CD4-positive, alpha-beta memory T cell (primary cell): ENCODE measurements at places on chromosomes 3 and 15.

GRCh38 chr3:108125550-108126071 is 34.8 kb upstream of the CD47 start:
- peaks cover 74% of the 10 kb centered on the region for H3K4me1 ChIP-seq
- H3K36me3 ChIP-seq: no peaks in the 10 kb centered on the region
- H3K27me3 ChIP-seq: no peaks in the 10 kb centered on the region
- H3K27ac ChIP-seq: peak overlapping the region; percentile 86
- DNase-seq: peak; percentile 85
- H3K4me3 ChIP-seq: peak overlapping the region; percentile 71

GRCh38 chr3:46183330-46183729 is 24.8 kb downstream of the CCR1 start:
- DNase-seq: no peak
- no peaks in the 10 kb centered on the region for H3K27me3 ChIP-seq
- H3K27ac ChIP-seq: no peak overlapping the region
- no peaks in the 10 kb centered on the region for H3K4me1 ChIP-seq
- H3K4me3 ChIP-seq: no peak overlapping the region

- no peak for DNase-seq
- H3K27ac ChIP-seq: no peak overlapping the region
- no peaks in the 10 kb centered on the region for H3K36me3 ChIP-seq
- no peaks in the 10 kb centered on the region for H3K27me3 ChIP-seq
- no peaks in the 10 kb centered on the region for H3K4me1 ChIP-seq
Measured at GRCh38 chr15:38271144-38271543, 18.5 kb downstream of the SPRED1 start.

DNA sequence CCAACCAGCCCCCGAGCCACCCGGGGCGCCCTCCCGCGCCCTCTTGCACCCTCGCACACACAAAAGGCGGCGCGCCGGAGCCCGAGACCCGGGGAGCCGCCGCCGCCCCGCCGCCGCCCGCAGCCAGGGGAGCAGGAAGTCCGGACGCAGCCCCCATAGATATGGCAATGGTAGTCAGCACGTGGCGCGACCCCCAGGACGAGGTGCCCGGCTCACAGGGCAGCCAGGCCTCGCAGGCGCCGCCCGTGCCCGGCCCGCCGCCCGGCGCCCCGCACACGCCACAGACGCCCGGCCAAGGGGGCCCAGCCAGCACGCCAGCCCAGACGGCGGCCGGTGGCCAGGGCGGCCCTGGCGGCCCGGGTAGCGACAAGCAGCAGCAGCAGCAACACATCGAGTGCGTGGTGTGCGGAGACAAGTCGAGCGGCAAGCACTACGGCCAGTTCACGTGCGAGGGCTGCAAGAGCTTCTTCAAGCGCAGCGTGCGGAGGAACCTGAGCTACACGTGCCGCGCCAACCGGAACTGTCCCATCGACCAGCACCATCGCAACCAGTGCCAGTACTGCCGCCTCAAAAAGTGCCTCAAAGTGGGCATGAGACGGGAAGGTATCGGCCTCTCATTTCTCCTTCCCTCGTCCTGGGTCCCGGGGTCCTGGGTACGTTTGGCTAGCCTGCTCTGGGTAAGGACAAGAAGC is 1.6 kb downstream of the NR2F2 start:
- no peak overlapping the region for H3K27ac ChIP-seq
- H3K27me3 ChIP-seq: peaks cover 25% of the 10 kb centered on the region
- no peaks in the 10 kb centered on the region for H3K36me3 ChIP-seq
- H3K4me1 ChIP-seq: peaks cover 9% of the 10 kb centered on the region
